ENCODE measurements at places on chromosomes 11 and 22.

GRCh38 chr11:97454988-97455387 lies 1065.2 kb downstream of the JRKL start:
- DNase-seq, result no peak

GRCh38 chr11:64923151-64923661 lies 1.3 kb upstream of the PPP2R5B start:
- no peak for DNase-seq

- DNase-seq, result no peak
Observed at GRCh38 chr11:59273373-59273841, 60.7 kb upstream of the MPEG1 start.

GRCh38 chr11:18698341-18699268 lies at the start of gene TMEM86A:
TMEM86A (plus strand) TSS chr11:18698779; CDS start chr11:18698887, 108 bp downstream.
- DNase-seq, result peak; percentile 57

GRCh38 chr22:17903564-17904295 lies 120.6 kb downstream of the MICAL3 start:
- DNase-seq, result no peak

DNA sequence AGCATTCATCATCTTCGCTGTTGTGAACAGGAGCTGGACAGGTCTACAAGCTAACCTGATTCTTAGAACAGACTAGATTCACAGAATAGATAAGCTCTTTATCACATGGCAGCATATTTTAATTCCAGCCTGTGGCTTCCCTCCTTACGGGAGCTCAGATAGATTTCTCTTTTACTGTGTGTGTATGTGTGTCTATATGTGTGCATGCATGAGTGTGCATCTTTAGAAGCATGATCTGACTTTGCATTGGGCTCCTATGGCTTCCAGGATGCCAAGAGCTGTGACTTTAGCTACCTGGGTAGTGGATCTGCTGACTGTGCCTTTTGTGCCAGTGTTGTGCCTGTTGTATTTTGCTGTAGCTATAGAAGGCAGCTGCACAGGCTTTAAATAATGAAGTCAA lies 44.3 kb downstream of the ZNRF3 start:
- DNase-seq, result no peak

DNA sequence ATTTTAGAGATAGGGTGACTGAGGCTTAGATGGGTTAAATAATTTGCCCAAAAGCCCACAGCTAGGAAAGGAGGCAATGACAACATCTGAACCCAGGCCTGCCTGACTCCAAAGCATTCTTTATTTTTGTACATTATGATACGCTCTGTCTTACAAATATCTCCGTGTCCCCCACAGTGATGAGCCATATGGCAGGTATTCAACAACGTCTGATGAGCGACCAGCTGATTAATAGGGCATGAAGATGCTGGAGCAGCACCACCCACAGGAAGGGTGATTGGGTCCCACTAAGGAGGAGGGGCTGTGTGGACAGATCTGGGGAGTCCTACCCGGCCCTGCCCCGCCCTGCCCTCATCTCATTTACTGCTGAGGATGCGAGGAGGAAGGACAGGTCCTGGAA lies 380.6 kb downstream of the CADM1 start:
- DNase-seq, result no peak

DNA sequence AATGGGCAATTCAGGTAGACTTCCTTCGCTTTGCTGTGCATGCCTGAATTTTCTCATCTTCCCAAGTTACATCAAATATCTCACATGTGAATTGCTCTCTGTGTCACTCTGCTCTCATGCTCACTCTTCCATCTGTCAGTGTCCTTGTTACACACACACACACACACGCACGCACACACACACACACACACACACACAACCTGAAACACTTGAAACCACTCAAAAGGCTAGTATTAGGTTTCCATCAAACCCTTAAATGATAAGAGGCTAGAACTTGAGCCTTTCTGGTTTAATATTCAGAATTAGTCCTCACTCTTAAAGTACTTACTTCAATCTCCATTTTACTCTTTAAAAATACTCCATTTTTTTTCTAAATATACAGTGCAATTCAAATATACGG lies 282.4 kb downstream of the C11orf87 start:
- no peak for DNase-seq

DNA sequence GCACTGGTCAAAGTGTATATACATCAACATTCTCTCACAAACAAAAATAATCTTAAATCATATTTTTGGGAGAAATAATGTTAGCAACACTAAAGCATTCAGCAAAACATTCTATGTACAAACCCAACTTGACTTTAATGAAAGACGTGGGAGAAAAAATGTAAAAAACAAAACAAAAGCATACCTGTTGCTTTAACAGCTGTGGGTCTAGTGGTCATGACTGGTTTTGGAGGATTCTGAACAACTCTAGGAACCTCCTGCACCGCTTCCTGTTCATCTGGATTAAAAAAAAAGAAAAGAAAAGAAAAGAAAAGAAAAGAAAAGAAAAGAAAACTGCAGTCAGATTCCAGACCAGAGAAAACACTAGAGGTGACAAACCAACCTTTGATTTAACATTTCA lies 2.1 kb downstream of the FNBP4 start:
- DNase-seq, result no peak

DNA sequence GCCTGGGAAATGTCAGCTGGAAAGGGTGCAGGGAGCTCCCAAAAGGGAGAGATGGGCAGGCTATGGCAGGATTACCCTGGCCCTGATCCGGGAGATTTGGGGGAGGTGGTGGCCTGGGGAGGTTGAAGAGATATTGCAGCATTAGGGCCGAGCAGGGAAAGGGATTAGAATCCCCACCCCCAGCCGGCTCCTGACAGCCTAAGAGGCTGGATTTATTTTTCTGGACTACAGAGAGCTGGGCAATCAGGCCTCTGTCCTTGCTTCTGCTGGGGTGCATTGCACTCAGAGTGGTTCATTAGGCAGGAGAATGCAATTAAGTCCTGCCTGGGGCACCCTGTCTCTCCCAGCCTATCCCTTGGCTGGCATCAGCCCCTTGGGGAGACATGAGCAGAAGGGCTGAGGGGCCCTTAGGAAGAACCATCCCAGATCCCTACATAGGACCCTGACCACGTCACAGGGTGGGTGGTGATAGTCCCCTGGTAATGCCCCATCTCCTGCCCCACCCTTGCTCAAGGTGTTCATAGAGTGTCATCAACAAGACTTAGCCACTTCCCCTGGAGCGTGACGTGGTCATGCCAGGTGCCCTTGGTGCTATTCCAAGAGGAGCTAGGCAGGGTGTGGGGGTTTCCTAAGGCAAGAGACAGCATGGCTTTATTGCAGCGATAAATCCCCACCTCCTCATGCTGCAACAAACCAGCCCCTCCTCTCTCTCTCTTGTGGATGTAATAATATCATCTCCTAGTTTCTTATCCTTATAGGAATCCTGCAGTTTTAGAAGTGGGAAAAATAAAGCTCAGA lies 38.4 kb upstream of the KLHL35 start:
- DNase-seq, result no peak

GRCh38 chr11:114318361-114318760 lies 22.2 kb downstream of the NNMT start:
- DNase-seq, result no peak

- DNase-seq, result no peak
Observed at GRCh38 chr11:20731676-20732215, 62.4 kb downstream of the NELL1 start.

- peak; percentile 54 for DNase-seq
Observed at GRCh38 chr11:12086271-12087074, 23.9 kb upstream of the MICAL2 start.

- DNase-seq, result no peak
Observed at GRCh38 chr11:82676483-82677094, 57.1 kb downstream of the FAM181B start.

GRCh38 chr11:81237139-81237538 lies 1496.5 kb downstream of the FAM181B start:
- DNase-seq, result no peak

- DNase-seq, result peak; percentile 4
Observed at GRCh38 chr11:103940551-103940950, 95.9 kb upstream of the DDI1 start.

DNA sequence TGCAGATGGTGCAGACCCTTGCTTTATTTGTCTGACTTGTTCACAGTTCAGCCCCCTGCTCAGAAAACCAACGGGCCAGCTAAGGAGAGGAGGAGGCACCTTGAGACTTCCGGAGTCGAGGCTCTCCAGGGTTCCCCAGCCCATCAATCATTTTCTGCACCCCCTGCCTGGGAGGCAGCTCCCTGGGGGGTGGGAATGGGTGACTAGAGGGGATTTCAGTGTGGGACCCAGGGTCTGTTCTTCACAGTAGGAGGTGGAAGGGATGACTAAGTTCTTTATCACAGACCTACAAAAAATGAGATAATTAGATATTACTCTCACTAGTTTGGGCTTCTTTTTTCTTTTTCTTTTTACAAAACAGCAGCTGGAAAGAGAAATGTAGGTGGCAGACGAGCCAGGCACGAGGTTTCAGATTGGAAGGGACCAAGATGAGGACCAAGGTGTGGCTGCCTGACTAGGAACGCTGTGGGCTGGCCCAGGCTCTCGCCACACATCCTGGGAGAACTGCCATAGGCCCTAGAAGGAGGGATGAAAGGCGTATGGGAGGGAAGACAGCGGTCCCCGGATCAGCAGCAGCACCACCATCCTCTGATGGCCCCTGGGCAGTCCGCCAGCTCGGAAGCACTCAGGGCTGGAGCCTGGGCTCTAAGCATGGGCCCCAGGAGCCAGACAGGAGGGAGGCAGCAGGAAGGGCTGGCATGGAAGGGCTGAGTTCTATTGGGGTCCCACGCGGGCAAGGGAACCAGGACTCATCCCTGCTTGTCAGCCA lies 14.2 kb downstream of the TXN2 start:
- DNase-seq, result peak; percentile 54

DNA sequence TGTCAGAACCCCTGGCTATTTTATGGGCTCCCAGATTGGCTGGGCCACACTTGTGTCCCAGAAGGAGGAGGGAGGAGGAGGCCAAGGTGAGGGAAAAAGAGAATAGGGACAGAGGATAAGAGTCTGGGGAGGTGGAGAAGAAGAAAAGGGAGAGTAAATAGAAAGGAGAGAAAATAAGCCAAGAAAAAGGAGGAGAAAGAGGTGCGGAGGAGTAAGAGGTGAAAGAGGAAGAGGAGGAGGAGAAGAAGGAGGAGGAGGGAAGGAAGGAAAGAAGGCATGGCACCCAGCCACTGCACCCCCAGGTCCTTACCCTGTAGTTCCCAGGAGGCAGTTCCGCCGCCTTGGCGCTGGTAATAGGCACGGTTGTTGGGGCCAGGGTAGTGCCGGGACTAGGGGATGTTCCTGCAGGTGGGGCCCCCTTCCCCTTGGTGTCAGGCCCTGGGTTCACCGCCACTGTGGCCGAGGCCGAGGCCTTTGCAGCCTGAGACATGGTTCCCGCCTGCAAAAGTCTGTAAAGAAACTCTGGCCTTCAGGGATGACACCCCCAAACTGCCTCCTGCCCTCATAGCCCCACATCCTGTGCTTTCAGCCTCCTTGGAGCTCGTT lies 1.9 kb downstream of the CRYBB1 start:
- DNase-seq, result no peak

DNA sequence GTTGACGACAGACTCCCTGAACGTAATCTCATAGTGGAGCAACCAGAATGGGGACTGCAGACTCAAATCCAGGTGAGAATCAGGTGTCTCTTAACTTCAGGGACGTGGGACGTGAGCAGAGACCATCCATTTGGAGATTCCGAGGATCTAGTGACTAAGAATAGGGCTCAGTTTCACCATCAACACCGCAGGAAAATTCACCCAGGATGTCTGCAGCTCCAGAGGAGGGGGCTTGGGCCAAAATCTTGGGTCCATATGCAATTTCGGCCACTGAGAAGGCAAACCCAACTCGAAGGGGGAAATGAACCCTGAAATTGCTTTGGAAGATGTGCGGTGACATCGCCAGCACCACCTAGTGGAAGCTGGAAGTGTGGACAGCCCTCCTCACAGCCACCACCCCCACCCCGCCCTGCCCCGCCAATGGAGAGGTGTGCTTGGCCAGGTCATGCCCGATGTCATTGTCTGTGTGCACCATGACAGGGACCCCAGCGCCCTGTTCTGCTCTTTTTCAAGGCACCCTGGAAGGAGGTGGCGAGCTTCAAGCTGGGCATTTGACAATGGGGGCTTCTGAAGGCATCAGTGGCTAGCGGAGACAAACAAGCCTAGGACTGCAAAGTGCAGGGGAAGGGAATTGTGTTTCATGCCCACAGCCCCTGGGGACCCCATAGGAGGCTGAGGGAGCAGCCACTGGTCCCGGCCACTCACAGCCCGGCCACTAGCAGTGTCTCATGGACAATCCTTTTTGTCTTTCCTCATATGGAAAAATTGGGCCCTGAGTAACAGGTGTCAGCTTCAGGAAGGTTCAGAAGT lies 24.8 kb downstream of the APOL1 start:
- DNase-seq, result no peak

DNA sequence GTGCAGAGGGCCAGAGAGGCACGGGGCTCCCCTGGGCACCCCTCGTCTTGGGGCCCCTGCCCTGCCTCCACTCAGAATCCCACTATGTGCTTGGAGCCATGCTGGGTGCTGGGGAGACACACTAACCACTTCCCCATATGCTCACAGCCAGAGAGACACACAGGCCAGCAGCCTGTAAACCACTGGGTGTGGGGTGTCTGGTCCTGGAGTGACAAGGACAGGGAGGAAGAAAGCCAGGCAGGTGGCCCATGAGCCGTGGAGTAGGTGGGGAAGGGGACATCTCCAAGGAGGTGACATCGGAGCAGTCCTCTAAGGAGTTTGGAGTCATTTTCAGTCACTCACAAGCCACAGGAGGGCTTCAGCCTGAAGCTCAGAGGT lies 58.9 kb downstream of the CDKN1C start:
- no peak for DNase-seq

DNA sequence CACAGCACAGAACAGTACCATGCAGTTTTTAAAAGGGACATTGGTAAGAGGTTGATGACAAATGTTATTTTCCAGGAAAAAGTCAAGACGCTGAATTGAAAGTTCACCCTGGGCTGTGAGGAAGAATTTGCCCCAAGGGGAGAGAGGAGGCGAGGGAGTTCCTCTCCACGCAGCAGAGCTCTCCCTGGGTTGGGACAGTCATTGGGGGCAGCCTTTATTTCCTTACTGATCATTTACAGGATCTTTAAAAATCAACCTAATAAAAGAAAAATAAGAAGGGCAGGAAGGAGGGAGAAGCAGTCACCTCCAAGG lies 49.9 kb upstream of the WNT7B start:
- DNase-seq, result no peak

- DNase-seq, result no peak
Observed at GRCh38 chr22:48707763-48708557, 1119.7 kb downstream of the BRD1 start.

- DNase-seq, result no peak
Observed at GRCh38 chr11:36162006-36162882, 127.0 kb downstream of the COMMD9 start.

- peak; percentile 44 for DNase-seq
Observed at GRCh38 chr22:43388420-43388851, 23.4 kb upstream of the MPPED1 start.

- no peak for DNase-seq
Observed at GRCh38 chr11:34613552-34614056, 7.3 kb upstream of the EHF start.

GRCh38 chr11:72456651-72457050 lies 22.3 kb upstream of the CLPB start:
- DNase-seq, result no peak

- no peak for DNase-seq
Observed at GRCh38 chr11:134880788-134881187, 468.7 kb upstream of the B3GAT1 start.

Data from T1000 (cell line).